ENCODE measurements at places on chromosomes 12 and 14.

GRCh38 chr12:110741341-110742095 lies 1.2 kb downstream of the PPP1CC start:
- peak; percentile 34 for DNase-seq

DNA sequence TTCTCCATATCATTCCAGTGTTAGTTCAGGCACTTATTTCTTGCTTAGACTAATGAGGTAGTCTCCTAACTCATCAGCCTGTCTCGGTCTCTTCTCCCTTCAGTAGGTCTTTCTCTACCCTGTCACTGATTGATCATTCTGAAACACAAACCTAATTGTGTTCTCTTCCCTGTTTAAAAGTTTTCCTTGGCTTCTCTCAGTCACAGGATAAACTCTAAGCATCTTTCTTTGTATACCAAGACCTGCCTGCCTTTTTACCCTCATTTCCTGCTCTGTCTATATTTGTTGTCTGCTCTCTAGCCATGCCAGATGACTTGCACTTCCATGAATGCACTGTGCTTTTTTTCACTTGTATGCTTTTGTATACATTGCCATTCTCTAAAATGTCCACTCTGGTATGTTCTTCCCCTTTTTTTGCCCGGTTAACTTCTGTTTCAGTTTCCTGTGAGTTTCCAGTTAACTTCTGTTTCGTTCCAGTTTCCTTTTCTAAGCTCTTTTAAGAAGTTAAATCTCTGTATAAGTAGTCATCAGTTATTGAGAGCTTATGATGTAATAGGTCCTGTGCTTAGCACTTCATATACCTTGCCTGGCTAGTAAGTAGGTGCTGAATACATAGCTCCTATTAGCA lies 12.8 kb downstream of the DIP2B start:
- peak; percentile 46 for DNase-seq

- DNase-seq, result no peak
Observed at GRCh38 chr12:67091678-67092077, 177.5 kb upstream of the CAND1 start.

DNA sequence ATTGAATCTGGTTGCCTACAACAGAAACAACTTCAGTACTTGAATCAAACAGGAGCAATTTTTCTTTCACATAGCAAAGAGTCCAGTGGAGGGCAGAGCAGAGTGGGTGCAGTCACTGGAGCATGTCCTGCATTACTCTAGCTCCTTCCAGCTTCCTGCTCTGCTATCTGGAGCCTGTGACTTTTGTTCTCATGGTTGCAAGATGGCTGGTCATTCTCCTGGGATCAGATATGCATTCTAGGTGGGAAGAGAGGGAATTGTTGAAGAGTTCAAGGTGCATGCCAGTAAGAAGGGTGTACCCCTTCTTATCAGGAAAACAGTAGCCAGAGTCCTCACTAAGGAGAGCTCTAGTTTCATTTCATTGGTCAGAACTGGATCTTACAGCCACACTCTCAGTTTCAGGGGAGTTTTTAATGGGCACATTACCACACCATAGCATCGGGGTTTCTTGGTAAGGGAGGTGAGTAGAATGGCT lies 8.0 kb downstream of the IFT43 start:
- DNase-seq, result no peak

- no peak for DNase-seq
Observed at GRCh38 chr14:79037593-79037992, 867.4 kb downstream of the NRXN3 start.

DNA sequence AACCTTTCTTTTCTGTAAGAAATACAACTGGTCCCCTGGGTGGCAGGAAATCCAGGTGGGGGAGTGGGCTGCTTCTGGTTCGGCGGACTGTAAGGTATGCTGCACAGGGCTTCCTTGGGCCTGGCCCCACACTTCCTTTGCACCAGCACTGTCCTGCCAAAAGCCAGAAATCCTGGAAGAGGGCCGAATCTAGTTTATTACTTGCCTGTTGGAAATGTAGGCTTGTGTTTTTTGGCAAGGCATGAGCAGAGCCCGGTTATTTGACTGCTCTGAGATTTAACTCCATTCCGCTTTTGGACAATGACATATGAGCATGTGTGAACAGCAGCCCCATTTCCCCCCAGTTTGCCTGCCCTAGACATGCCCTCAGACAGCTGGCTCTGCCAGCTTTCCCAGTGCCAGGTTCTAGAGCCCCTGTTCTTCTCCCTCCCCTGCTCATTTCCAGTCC lies 86.6 kb downstream of the BORCS5 start:
- no peak for DNase-seq

DNA sequence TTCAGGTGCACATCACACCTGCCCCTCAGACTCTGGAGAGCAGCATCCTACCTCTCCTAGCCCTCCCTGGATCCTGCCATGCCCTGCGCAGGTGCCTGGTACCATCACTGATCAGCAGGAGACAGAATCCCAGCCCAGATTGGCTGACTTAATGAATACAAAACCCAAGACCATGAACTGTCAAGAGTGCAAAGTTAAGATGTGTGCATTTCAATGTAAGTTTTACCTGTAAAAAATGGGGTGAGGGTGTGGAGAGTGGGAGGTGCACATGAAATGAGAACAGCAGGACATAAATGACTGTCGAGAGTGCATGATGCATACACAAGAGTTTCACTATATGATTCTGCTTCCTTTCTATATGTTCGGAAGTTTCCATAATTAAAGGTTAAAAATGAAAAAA lies 57.9 kb upstream of the GPR68 start:
- no peak for DNase-seq

DNA sequence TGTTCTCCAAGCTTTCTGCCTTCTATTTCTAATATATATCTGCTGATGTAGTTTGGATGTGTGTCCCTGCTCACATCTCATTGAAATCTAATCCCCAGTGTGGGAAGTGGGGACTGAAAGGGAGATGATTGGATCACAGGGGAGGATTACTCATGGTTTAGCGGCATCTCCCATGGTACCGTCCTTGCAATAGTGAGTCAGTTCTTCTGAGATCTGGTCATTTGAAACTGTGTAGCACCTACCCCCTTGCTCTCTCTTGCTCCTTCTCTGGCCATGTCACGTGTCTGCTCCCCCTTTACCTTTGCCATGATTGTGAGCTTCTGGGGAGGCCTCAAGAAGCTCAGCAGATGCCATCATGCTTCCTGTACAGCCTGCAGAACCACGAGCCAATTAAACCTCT lies 26.2 kb upstream of the ALX1 start:
- DNase-seq, result no peak

GRCh38 chr12:132124766-132125425 lies 19.2 kb downstream of the DDX51 start:
- no peak for DNase-seq

DNA sequence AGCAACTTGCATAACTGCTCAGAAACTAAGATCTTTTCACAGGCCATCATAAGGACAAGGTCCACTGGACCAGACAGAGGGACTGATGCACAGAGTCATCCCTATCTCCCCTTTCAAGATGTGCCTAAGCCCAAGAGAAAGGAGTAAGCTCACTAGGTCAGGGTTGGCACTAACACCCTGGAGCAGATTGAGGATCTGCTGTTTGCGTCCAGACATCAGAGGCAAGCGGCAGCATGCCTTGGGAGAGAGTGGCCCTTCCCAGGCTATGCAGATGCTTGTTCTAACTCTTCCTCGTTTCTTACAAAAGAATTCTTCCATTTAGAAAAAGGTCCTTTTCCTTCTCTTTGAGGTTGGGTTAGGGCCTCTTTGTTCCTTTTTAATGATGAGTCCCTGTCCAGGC lies 187.2 kb downstream of the KCNA5 start:
- no peak for DNase-seq

DNA sequence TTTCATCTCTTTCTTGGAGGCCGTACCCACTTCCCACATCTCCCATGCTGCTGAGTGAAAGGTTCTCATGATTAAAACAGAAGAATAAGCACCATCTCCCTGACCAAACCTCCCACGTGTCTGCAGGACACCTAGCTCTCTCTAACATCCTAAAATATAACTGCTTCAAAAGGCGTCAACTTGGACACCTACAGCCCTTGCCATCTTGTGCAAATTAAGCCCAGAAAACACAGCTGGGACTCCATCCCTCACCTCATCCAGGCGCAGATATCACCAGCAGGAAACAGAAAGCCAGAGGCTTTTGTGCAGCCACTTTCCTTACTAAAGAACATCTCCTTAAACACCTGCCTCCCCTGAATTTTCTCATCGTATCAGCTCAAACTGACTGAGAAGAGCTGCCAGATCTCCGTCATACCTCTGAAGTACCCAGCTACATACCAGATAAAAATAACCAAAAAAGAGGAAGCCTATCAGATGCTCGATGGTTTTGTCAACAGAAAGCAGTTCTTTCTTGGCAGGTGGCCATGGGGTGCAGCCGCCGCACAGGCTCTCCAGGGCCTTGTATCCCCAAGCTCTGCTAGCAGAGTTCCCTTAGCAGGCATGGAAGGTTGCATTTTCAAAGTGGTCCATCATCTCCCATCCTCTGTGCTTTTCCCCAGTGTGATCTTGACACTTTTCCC lies 28.8 kb downstream of the MAP3K9 start:
- no peak for DNase-seq

GRCh38 chr12:92719674-92720073 lies 16.9 kb downstream of the PLEKHG7 start:
- no peak for DNase-seq

DNA sequence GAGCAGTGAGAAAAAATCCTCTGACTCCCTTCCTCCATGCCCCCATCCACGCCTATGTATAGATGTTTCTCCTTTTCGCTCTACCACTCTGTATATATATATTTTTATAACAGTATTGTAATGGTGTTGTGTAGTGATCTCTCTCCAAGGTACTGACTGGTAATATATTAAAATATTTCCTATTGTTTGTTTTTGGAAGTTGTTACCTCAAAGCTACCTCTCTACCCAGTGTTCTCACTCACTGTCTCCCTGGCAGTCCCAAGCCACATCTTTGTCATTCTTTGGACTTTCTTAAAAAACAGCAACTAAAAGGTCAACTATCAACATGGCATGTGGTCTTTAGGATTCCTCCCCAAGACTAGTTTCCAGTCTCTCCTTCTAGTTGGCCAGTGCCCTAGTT lies 15.7 kb upstream of the RMST start:
- no peak for DNase-seq

- DNase-seq, result no peak
Observed at GRCh38 chr14:84084056-84084630, 1445.8 kb upstream of the FLRT2 start.

DNA sequence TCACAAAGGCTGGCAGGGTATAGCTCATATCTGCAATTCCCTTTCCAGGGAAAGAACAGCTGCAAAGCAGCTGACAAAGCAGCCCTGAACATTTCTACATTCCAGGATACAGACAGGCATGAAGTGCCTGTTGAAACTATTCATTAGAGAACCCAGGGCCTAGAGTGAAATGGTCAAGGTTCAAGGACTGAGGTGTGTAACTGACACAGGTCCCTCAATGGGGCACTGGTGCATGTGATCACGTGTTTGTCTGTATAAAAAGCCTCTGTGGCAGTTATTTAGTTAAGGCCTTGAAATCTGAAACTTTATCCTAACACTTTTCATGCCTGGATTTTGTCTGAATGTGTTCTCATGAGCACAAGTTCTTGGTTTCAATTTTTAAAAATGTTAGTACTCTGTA lies 47.1 kb downstream of the GIT2 start:
- no peak for DNase-seq

GRCh38 chr14:53850714-53851296 lies 105.8 kb downstream of the BMP4 start:
- DNase-seq, result no peak

- DNase-seq, result peak; percentile 96
Observed at GRCh38 chr12:4271717-4272423, 1.7 kb upstream of the CCND2 start.

DNA sequence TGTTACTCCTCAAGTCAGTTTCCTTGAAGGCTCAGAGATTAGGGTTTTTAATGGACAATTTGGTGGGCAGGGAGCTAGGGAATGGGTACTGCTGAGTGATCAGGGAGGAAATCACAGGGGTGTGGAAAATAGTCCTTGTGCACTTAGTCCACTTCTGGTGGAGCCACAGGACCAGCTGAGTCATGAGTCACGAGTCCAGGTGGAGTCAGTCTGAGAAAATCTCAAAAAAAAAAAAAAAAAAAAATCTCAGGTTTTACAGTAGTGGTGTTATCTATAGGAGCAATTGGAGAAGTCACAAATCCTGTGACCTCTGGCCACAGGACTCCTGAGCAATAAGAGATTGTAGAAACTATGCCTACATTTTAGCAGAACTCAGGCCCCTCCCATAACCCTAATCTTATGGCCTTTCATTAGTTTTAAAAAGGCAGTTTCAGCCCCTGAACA lies 28.2 kb upstream of the AMN1 start:
- DNase-seq, result no peak

GRCh38 chr14:100059438-100059781 lies 5.8 kb upstream of the EVL start:
- no peak for DNase-seq

DNA sequence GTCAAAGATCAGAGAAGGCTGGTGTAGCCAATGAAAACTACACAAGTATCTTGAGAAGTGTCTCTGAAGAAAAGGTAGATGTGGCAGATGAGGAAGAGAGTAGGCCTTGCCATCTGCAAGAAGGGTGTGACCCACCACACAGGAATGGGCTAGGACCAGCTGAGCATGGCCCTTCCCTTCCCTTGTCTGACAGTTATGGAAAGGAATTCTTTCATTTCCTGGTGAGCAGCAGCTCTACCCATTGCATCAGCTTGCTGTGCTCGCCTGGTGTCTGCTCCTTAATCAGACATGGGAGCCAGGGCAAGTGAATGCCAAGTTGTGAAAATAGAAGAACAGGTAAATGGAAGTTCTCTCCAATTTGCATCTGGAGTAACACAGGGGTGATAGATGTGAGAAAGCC lies 145.2 kb upstream of the KRR1 start:
- DNase-seq, result no peak

GRCh38 chr12:52907092-52907810 lies 2.4 kb upstream of the KRT8 start:
- no peak for DNase-seq
